ENCODE measurements at places on chromosomes 16 and 17.

DNA sequence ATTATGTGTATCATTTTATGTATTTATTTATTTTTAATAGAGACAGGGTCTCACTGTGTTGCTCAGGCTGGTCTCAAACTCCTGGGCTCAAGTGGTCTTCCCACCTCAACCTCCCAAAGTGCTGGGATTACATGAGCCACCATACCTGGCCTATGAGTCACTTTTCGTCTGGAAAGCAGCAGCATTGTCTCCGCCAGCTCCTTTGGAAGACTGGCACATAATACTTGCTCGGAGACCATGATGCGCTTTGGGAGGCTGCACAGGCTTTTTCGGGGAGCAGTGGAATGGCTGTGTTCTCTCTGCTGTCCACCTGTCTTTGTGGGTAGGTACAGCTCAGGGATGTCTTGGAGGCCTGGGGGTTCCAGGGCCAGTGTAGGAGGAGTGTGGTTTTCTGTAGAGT lies 102.2 kb downstream of the AATF start:
- DNase-seq, result no peak

GRCh38 chr16:11175106-11175786 lies 80.8 kb downstream of the SOCS1 start:
- no peak for DNase-seq

DNA sequence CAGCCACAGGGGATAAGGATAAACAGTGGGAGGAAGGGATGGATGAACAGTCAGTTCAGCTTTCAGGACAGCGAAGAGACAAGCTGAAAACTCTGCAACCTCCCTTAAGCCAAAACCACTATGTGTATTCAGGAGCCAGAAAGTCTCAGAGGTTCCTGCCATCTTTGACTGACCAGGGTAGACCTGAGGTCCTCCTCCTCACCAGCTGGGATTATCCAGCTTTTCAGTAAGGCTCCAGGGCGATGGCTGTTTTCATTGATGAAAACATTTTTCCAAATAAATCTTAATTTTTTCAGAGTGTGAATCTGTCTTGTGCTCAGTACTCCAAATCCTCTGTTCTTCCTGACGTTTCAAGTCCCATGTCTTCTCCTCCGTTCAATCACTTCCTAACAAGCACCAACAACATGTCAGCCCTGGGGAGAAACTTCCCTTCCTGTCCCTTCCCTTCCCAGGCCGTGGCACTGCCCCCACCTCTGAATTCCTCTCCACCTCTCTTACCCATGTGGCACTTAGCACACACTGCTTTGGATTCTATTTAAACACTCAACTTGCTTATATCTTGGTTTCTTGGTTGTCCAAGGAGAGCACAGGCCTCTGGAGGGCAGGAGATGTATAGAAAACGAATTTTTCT lies 5.2 kb downstream of the HSDL1 start:
- no peak for DNase-seq

DNA sequence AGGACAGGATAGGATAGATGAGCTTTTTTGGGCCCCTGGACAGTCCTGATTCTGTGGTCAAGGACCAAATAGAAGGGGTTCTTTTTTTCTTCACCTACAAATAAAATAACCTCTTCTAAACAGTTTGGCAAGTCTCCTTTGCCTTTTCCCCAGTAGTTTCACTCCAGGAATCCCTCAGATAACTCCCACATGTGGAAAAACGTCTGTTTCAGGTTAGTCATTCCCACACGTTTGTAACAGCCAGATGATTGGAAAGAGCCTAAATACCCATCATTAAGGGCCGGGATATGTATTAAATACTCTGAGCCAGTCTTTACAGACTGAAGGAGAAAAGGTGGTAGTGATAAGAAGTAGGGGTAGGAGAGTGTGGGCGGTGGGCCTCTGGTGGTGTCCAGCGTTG lies 58.3 kb downstream of the PLD6 start:
- DNase-seq, result no peak

GRCh38 chr17:14296166-14296910 lies 4.5 kb upstream of the HS3ST3B1 start:
- DNase-seq, result no peak

GRCh38 chr16:82732461-82732860 lies 105.7 kb downstream of the CDH13 start:
- no peak for DNase-seq

- no peak for DNase-seq
Measured at GRCh38 chr16:52568983-52569690, 22.2 kb upstream of the TOX3 start.
